ENCODE measurements at places on chromosomes 5 and 9. TPM values are rescaled to one million over a fixed set of nuclear protein-coding genes. Genes with fewer than 3 reads are reported as not detected.
A peak's percentile ranks its signal among the peaks of the same experiment; 100 is the strongest.

DNA sequence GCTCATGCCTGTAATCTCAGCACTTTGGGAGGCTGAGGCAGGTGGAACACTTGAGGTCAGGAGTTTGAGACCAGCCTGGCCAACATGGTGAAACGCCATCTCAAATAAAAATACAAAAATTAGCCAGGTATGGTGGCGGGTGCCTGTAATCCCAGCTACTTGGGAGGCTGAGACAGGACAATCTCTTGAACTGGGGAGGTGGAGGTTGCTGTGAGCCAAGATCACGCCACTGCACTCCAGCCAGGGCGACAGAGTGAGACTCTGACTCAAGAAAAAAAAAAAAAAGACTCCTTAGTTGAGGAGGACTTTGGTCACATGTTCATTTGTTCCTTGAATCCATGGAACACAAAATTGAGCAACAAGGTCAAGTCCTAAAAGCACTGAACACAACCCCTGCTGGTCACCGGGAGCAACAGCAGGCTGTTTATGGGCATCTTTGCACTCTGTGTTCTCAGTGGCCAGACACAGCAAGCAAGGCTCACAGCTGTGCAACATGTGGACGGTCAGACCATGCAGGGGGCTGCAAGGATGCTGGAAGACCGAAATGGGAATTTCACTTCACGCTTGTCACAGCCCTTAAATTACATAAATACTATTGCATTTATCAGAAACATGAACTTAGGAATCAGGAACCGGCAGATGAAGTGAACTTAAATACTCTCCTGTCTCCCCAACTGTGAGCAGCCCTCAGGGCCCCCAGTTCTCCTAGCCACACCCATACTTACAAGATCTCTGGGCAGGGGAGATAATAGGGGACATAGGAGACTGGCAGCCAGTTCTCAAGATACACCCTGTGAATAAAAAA is 2.8 kb downstream of the GBGT1 start:
- peak; percentile 82 for DNase-seq
- peaks cover 4% of the 10 kb centered on the region for H3K36me3 ChIP-seq
- H3K27me3 ChIP-seq = peaks cover 4% of the 10 kb centered on the region
- H3K4me3 ChIP-seq = peak overlapping the region; percentile 55
- H3K4me1 ChIP-seq = peaks cover 4% of the 10 kb centered on the region

DNA sequence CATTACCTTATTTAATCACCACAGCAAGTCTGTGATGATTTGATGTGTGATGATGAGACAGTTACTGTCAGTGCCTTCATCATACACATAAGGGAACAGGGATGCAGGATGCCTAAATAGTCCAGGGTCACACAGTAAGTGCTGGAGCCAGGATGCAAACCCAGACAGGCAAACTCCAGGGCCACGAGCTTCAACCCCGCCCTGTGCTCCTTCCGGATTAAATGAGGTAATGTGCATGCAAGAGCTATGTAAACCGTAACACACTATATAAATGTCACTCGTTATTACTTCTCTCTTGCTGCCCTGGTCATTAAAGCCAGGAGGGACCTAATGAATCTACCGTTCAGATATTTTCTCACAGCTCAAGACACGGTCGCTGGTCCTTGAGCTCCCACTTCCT is 12.8 kb downstream of the SMIM23 start:
- no peak for DNase-seq
- H3K27me3 ChIP-seq = peaks cover 5% of the 10 kb centered on the region
- H3K4me1 ChIP-seq = no peaks in the 10 kb centered on the region
- H3K4me3 ChIP-seq = no peak overlapping the region
- H3K27ac ChIP-seq = no peak overlapping the region

GPR151 gene
- total RNA-seq = not detected

- no peaks in the 10 kb centered on the region for H3K4me1 ChIP-seq
- H3K27ac ChIP-seq = no peak overlapping the region
- H3K36me3 ChIP-seq = no peaks in the 10 kb centered on the region
- no peak for DNase-seq
- H3K4me3 ChIP-seq = no peak overlapping the region
Observed at GRCh38 chr5:22844636-22845035, 8.5 kb downstream of the CDH12 start.

DNA sequence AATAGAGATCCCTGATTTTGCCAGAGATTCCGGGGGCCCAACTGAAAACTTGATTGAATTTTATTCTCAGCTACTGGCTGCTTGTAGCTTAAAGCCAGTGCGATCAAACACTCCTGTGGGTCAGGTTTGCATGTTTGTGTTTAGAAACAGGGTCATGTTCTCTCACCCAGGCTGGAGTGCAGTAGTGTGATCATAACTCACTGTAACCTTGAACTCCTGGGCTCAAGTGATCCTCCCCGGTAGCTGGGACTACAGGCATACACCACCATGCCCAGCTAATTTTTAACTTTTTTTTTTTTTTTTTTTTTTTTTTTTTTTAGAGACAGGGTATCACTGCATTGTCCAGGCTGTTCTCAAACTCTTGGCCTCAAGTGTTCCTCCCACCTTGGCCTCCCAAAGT is 66.6 kb downstream of the LRRC70 start:
- no peaks in the 10 kb centered on the region for H3K4me1 ChIP-seq
- no peak for DNase-seq
- H3K27me3 ChIP-seq = no peaks in the 10 kb centered on the region
- H3K27ac ChIP-seq = no peak overlapping the region
- no peaks in the 10 kb centered on the region for H3K36me3 ChIP-seq

DNA sequence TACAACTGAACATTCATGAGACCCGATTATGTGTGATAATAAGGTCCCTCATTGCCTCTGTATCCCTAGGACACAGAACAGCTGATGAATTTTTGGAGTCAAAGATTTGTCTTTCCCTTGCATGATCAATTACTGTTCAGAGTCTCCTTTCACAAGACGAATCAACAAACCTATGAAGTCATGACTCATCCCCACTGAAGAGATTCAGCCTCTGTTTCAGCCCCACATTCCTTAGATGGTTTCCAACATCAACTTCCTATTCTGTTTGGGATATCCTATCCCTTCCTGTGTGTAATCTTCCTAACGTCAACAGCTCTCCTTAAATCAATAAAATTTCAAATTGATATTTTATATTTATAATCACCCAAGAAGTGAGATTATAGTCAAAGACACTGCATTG is 199.0 kb downstream of the DNAH5 start:
- no peak overlapping the region for H3K4me3 ChIP-seq
- H3K4me1 ChIP-seq = no peaks in the 10 kb centered on the region
- H3K27me3 ChIP-seq = no peaks in the 10 kb centered on the region
- no peaks in the 10 kb centered on the region for H3K36me3 ChIP-seq
- DNase-seq = no peak
- no peak overlapping the region for H3K27ac ChIP-seq

GRCh38 chr9:106419829-106420228 is 443.1 kb upstream of the ZNF462 start:
- H3K4me1 ChIP-seq = no peaks in the 10 kb centered on the region
- no peaks in the 10 kb centered on the region for H3K36me3 ChIP-seq
- H3K4me3 ChIP-seq = no peak overlapping the region

- DNase-seq = no peak
- H3K4me1 ChIP-seq = no peaks in the 10 kb centered on the region
- H3K36me3 ChIP-seq = no peaks in the 10 kb centered on the region
Observed at GRCh38 chr5:82707741-82708140, 369.5 kb downstream of the TMEM167A start.

DNA sequence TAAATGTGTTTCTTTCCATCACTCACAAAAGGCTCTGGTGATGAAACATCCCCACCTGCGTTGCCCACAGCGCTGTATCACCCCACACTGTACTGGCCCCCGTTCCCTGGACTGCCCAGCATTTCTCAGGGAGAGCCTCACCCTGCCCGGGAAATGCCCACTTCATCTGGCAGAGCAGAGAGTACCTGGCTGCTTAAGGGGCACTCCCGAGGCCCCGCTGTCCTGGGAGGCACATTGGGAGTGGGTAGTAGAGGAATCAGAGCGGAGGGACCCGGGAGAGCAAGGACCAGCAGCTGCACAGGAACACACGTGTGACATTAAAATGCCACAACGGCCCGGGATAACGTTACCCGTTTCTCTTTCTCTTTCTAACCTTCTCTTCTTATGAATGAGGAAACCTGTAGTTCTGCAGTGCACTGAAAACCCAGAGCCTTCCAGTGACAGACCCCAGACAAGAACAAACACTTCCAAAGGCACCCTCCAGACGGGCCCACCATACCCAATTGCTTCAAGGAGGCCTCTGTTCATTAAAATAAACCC is 110.0 kb downstream of the ROR2 start:
- H3K4me1 ChIP-seq = peaks cover 16% of the 10 kb centered on the region
- no peak overlapping the region for H3K27ac ChIP-seq
- H3K4me3 ChIP-seq = no peak overlapping the region

DNA sequence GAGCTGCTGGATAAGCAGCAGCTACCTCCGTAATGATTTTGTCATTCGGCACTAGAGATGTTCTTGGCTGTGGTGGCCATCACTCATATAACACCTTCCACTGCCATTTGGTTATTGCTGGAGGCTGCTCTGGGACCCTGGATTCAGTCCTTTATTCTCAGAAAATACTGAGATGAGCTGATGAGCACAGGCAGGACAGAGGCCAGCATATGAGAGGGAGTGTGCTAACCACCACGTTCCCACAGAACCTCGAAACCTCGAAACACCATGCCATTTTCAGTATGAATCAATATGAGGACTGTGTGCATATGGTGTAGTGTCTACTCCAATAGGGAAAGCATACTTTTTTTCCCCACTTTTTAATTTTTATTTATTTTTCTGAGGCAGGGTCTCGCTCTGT is 56.6 kb downstream of the ADAM19 start:
- peaks cover 64% of the 10 kb centered on the region for H3K36me3 ChIP-seq
- H3K27me3 ChIP-seq = no peaks in the 10 kb centered on the region
- peaks cover 61% of the 10 kb centered on the region for H3K4me1 ChIP-seq
- no peak overlapping the region for H3K4me3 ChIP-seq
- peak; percentile 76 for DNase-seq

PCDHB16 gene
- not detected for total RNA-seq

DNA sequence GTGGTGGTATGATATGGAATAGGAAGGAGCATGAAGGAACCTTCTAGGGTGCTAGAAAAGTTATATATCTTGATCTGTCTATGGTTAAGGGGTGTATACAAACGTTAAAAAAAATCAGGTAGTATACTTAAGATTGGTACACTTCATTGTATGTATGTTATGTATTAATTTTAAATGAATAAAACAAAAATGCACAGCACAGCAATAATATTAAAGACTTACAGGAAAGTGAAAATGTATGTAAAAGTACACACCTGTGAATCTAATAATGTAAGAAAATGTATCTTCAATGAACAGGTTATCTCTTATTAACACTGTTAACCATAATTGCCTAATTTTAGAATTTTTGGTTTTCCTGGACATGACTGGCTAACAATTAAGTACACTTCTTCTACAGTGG is 77.2 kb downstream of the HMGCR start:
- peaks cover 29% of the 10 kb centered on the region for H3K36me3 ChIP-seq
- H3K4me3 ChIP-seq = no peak overlapping the region
- H3K4me1 ChIP-seq = peaks cover 4% of the 10 kb centered on the region
- no peak for DNase-seq

INSL4 gene
- not detected for total RNA-seq

PHAX gene
- 51.7 TPM for total RNA-seq

MARCOL gene
- total RNA-seq = not detected

GRCh38 chr5:14521748-14522147 is 59.8 kb upstream of the OTULINL start:
- H3K27ac ChIP-seq = no peak overlapping the region
- H3K27me3 ChIP-seq = no peaks in the 10 kb centered on the region
- no peaks in the 10 kb centered on the region for H3K36me3 ChIP-seq
- H3K4me3 ChIP-seq = no peak overlapping the region
- DNase-seq = no peak

OMD gene
- total RNA-seq = not detected

GRCh38 chr9:124574534-124575375 is 67.6 kb upstream of the NR5A1 start:
- no peaks in the 10 kb centered on the region for H3K36me3 ChIP-seq
- H3K27me3 ChIP-seq = peaks cover 21% of the 10 kb centered on the region
- no peak for DNase-seq
- no peak overlapping the region for H3K27ac ChIP-seq

- peak overlapping the region; percentile 21 for H3K4me3 ChIP-seq
- H3K36me3 ChIP-seq = peaks cover 9% of the 10 kb centered on the region
- no peak overlapping the region for H3K27ac ChIP-seq
- no peaks in the 10 kb centered on the region for H3K27me3 ChIP-seq
- peaks cover 35% of the 10 kb centered on the region for H3K4me1 ChIP-seq
- no peak for DNase-seq
Observed at GRCh38 chr5:151225475-151225874, 1.6 kb upstream of the CCDC69 start.

- no peaks in the 10 kb centered on the region for H3K4me1 ChIP-seq
- no peak overlapping the region for H3K4me3 ChIP-seq
- H3K27ac ChIP-seq = no peak overlapping the region
- H3K27me3 ChIP-seq = peaks cover 12% of the 10 kb centered on the region
- no peak for DNase-seq
Observed at GRCh38 chr5:136114414-136115125, 18.1 kb upstream of the SMAD5 start.

DNA sequence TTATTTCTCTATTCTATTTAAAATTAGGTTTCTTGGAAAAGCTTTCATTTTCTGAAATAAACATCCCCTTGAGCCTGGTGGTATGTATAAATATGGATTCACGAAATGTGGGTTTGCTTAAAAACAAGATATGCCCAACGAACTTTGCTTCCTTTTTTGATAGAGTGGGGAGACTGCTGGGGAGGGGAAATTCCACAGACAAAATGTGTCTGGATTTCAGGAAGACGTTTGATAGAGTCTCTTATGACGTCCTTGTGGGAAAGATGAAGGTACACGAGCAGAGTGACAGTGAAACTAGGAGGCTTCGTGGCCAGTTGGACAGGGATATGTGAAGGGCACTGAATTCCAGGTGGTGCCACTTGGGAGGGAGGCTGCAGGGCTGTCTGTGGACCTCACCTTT is 84.5 kb upstream of the RPS23 start:
- peaks cover 56% of the 10 kb centered on the region for H3K4me1 ChIP-seq
- H3K27ac ChIP-seq = no peak overlapping the region

GRCh38 chr5:111694133-111694532 is 62.9 kb downstream of the NREP start:
- peaks cover 5% of the 10 kb centered on the region for H3K4me1 ChIP-seq
- DNase-seq = no peak
- no peak overlapping the region for H3K4me3 ChIP-seq
- H3K27me3 ChIP-seq = peaks cover 17% of the 10 kb centered on the region
- no peaks in the 10 kb centered on the region for H3K36me3 ChIP-seq

- H3K4me3 ChIP-seq = no peak overlapping the region
- peak overlapping the region; percentile 26 for H3K27ac ChIP-seq
- DNase-seq = no peak
- no peaks in the 10 kb centered on the region for H3K27me3 ChIP-seq
- H3K4me1 ChIP-seq = peaks cover 8% of the 10 kb centered on the region
Observed at GRCh38 chr5:131496400-131496713, 138.7 kb downstream of the RAPGEF6 start.

- no peaks in the 10 kb centered on the region for H3K4me1 ChIP-seq
- H3K27me3 ChIP-seq = no peaks in the 10 kb centered on the region
- no peak overlapping the region for H3K4me3 ChIP-seq
- no peak for DNase-seq
- peaks cover 24% of the 10 kb centered on the region for H3K36me3 ChIP-seq
Observed at GRCh38 chr9:128635266-128636023, 21.2 kb downstream of the DYNC2I2 start.
